ENCODE measurements at places on chromosomes 6 and 20.

DNA sequence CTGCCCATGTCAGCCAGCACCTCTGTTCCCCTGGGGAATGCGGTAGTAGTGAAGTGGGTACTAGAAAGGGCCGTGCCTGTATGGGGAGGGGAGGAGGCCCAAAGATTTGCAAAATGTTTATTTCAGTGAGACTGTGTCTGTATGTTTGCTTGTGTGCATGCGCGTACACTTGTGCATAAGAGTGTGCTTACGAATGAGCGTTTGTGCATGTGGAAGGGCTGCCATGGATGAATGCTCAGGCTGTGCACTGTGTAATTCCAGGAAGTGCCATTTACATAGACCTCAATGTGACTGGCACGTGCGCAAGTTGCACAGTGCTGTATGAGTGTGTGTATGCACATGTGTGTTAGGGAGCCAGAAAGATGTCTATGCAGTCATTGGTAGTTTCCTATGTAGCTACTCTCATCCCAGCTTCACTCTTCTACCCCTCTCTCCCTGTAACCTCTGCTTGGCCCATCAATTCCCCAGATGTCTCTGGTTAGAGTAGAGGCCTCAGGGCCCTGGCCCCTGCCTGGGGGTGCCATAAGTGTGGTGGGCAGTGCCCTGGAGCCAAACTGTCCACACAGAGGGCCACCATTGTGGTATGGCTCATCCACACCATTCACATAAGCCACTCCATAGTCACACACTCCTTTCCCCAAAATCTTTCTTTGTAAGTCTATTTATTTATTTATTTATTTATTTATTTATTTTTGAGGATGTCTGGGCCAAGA is 26.8 kb upstream of the SLC22A7 start:
- DNase-seq = peak; percentile 47

- DNase-seq = no peak
Observed at GRCh38 chr6:119340796-119341487, 8.6 kb downstream of the MAN1A1 start.

DNA sequence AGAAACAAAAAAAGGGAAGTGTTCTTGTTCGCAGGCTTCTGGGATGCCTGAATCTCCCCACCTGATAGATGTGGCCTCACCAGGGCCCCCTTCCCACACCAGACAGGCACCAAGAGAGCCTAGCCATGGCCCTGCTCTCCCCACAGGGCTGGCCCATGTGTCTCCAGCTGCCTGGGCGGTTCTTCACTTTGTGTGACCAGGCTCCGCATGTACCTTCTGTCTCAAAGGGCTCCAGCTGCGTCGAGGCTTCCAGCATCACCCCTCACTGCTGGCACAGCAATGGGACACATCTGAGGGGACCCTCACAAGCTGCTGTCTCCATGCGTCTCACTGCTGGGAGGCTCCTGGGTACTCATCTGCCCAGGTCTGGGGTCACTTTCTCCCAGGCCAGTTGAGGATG is 362.9 kb downstream of the ZFAND3 start:
- no peak for DNase-seq

DNA sequence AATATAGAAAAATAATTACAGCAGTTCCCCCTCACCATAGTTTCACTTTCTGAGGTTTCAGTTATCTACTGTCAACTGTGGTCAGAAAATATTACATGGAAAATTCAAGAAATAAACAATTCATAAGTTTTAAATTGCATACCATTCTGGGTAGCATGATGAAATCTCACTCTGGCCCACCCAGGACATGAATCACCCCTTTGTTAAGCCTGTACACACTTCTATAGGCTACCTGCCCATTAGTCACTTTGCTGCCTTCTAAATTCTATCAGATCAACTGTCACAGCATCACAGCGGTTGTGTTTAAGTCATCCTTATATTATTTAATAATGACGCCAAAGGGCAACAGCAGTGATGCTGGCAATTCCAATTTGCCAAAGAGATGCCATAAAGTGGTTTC is 140.3 kb upstream of the RUNX2 start:
- no peak for DNase-seq

- DNase-seq = no peak
Observed at GRCh38 chr6:63683071-63683603, 47.5 kb downstream of the PHF3 start.

DNA sequence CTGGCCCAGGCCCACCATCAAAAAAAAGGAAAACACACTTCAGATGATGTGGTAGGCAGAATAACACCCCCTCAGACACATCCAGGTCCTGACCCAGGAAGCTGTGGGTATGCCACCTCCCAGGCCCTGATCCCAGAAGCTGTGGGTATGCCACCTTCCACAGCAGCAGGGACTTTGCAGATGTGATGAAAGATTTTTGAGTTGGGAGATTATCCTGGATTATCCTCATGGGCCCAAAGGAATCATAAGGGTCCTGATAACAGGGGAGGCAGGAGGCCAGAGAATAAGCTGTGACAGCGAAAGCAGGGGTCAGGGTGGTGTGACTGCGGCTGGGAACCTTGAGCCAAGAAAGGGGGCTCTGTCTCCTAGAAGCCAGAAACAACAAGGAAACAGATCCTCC is 55.0 kb downstream of the BMP7 start:
- DNase-seq = no peak

- no peak for DNase-seq
Observed at GRCh38 chr6:54846243-54846856, at the start of gene FAM83B. Gene FAM83B, plus strand, starts transcription at chr6:54846771. Its CDS starts 23,476 bp downstream, at chr6:54870247.

GRCh38 chr6:161292145-161292544 is 18.3 kb upstream of the AGPAT4 start:
- DNase-seq = no peak

DNA sequence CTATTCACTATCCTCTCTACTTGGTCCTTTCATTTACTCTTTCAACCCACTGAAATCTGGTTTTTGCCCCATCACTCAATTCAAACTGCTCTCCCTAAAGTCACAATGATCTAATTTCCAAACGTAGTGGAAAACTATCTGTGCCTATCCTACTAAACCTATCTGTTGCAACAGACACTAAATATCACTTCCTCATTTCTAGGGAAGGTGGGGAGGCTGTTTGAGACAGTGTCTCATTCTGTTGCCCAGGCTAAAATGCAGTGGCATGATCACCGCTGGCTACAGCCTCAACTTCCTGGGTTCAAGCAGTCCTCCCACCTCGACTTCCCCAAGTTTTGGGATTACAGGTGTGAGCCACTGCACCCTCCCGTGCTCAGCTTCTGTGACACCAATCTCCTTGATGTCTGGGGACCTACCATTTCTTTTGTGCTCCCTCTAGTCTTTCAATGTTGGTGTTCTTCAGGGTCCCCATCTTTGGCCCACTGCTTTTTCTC is 8.8 kb downstream of the RANBP9 start:
- no peak for DNase-seq

DNA sequence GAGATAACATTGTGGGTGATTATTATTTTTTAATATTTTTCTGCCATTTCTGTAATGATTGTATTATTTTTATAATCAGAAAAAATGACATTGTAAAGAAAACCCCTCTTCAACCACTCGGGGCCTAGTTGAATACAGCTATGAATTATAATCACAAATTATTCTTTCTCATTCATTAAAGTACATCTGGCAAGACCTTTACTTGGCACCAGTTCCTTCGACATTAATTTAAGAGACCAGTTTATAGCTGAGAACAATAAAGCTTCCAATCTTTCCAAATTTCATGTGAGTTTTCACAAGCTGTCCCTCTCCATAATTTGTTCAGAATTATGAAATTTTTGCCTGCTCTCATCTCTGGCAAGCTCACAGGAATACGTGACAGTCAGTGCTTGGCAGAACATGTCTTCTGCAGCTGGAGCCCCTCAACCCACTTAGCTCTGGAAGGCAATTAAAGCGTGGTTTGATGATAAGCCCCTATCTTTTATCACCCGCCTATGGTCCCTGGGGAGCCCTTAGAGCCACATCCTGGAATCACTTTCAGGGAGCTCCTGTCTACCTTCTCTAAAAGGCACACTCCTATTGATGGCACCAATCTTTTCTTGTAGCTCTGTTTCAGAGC is 237.2 kb upstream of the PRND start:
- no peak for DNase-seq

DNA sequence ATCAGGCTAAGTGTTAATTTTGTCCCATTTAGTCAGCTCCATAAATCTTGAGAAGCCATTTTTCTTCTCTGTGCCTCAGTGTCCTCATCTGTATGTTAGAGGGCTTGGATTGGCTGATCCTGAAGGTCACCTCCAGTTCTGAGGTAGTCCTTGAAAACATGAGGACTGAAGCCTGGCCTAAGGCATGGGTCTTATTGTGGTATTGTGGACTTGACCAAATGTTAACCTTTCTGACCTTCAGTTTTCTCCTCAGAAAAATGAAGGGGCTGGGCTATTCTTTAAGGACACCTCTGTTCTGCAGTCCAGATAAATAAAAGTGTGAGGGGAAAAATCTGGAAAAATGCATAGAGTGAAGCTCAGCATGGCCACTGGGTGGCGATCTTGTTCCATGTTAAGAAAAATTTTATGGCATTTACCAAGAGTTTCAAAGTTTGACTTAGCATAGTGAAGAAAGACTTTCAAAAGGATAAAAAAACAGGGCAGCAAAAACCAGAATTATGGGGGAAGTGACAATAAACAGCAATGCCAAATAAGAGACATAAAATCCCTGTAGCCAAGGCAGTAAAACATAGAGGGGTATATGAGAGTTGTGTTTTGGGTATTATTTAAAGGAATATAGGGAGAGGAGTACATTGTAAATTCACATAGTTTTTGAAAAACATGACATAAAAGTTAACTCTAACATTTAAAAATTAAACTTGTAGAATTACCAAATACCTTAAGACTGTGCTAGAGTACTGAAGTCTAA is 13.2 kb upstream of the TFB1M start:
- DNase-seq = no peak

GRCh38 chr6:123022975-123023374 is 26.9 kb downstream of the CLVS2 start:
- DNase-seq = no peak

- no peak for DNase-seq
Observed at GRCh38 chr6:3322366-3322890, 63.7 kb downstream of the PSMG4 start.

DNA sequence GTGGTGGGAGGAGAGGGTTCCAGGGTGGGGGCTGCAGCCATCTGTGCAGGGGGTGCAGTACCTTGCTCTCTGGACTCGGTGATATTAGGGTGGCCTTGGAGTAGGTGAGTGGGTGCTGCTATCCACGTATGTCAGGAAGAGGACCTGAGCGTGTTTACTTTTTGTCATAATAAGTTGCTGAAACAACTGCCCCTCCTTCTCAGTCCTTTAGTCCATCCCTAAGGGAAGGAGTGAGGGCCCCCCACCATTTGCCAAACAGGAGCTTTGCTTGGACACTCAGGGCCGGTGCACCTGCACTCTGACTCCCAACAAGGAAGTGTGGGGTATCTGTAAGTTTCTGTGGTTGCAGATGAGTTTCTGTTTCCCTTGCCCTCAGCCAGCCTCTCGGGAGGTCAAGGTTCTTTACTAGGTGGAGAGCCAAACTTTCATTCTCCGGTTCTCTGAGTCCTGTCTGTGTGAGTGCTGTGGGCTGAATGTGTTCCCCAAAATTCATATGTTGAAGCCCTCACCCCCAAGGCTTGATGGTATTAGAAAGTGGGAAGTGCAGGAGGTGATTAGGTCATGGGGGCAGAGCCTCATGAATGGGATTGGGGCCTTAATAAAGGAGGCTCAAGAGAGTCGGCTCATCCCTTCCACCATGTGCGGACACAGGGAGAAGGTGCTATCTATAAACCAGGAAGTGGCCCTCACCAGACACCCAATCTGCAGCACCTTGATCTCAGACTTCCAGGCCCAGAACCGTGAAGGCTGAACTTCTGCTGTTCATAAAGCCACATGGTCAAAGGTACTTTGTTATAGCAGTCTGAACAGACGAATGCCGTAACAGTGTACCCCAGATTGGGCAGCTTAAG is 19.6 kb upstream of the CCR6 start:
- DNase-seq = no peak

DNA sequence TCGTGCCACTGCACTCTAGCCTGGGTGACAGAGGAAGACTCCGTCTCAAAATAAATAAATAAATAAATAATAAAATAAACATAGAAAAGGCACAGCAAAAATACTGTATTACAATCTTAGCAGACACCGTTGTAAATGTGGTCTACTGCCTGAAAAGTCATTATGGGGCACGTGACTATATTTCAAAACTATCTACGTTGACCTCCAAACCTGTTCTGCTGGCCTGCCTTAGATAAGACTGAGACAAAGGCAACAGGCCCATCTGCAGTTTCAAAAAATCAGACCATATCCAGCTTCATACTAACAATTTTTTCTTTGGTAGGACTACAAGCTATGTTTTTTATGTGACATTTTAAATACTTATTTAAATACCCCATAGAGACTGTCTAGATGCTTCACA is 59.1 kb downstream of the AGPAT4 start:
- DNase-seq = no peak

DNA sequence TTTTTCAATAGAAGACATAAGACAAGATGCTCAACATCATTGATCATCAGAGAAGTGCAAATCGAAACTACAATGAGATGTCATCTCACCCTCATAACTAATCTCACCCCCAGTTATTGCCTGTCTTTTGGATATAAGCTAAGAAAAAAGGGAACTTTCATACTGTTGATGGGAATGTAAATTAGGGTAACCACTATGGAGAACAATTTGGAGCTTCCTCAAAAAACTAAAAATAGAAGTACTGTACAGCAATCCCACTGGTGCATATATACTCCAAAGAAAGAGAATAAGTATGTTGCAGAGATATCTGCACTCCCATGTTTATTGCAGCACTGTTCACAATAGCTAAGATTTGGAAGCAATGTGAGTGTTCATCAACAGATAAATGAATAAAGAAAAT is 26.4 kb upstream of the PHF3 start:
- no peak for DNase-seq

DNA sequence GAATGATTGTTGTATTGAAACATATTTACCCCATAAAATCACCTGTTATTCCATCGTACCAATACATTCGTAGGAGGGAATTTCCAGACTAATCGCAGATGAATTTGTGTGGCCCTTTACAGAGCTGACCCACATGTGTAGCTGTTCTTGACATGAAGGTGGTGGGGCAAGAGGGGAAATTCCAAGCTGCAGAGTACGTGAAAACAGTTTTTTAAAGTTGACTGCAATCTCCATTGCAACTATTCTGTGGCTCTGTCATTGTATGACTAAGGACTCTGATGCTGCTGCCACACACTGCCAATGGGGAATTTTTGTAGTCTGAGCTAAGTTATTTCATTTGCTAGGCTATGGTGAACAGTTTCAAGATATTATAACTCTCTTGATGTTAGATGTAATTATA is 46.4 kb upstream of the ADTRP start:
- DNase-seq = peak; percentile 91

GRCh38 chr6:152338335-152339125 is 298.6 kb downstream of the SYNE1 start:
- DNase-seq = no peak

- DNase-seq = no peak
Observed at GRCh38 chr6:68427630-68428029, 207.5 kb upstream of the ADGRB3 start.

GRCh38 chr6:1383729-1384548 is 5.4 kb upstream of the FOXF2 start:
- DNase-seq = no peak

GRCh38 chr20:33719277-33719988 is 677 bp downstream of the PXMP4 start:
- DNase-seq = no peak

Data from GM12878 (cell line).